ENCODE measurements at places on chromosomes 6 and 20.

- no peak for DNase-seq
These were observed 60.5 kb downstream of the MTHFD1L start for GRCh38 chr6:150925976-150926375.

- no peak for DNase-seq
These were observed 17.5 kb downstream of the RBM38 start for GRCh38 chr20:57408536-57409233.

DNA sequence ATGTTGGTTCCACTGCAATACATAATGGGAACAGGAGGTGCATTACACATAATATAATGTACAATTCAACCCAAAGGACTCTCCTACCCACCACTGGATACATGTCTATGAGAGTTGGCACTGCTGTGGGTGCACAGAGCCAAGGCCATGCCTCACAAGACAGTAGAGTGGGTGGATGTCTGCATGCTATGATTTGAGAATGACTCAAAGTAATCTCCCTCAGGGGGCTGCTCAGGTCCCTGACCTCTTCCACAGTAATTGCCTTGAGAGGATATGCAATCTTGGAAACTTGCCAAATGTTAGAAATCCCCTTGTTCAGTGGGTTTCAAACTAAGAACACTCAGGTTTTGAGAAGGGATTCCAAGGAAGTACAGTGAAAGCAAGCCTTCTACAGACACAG is 79.0 kb downstream of the ANKEF1 start:
- DNase-seq = peak; percentile 21

- peak; percentile 53 for DNase-seq
These were observed at the start of gene GID8 for GRCh38 chr20:62938105-62938888. Gene GID8 (plus strand): TSS chr20:62938147. CDS start chr20:62941503, 3,356 bp downstream.

- peak; percentile 39 for DNase-seq
These were observed 90.8 kb downstream of the FRK start for GRCh38 chr6:115969930-115970273.

- peak; percentile 61 for DNase-seq
These were observed 31.2 kb downstream of the CITED2 start for GRCh38 chr6:139343052-139343750.
